ENCODE measurements at places on chromosomes 6 and 20.

- DNase-seq = no peak
Measured at GRCh38 chr6:169938262-169938701, 186.9 kb downstream of the ERMARD start.

- no peak for DNase-seq
Measured at GRCh38 chr20:57114290-57115005, 152.0 kb downstream of the BMP7 start.

GRCh38 chr20:50003253-50003656, 20.5 kb downstream of the SNAI1 start:
- no peak for DNase-seq

- no peak for DNase-seq
Measured at GRCh38 chr6:39530201-39530759, 194.9 kb downstream of the KIF6 start.

- DNase-seq = no peak
Measured at GRCh38 chr6:107864226-107865127, 40.4 kb upstream of the SCML4 start.

DNA sequence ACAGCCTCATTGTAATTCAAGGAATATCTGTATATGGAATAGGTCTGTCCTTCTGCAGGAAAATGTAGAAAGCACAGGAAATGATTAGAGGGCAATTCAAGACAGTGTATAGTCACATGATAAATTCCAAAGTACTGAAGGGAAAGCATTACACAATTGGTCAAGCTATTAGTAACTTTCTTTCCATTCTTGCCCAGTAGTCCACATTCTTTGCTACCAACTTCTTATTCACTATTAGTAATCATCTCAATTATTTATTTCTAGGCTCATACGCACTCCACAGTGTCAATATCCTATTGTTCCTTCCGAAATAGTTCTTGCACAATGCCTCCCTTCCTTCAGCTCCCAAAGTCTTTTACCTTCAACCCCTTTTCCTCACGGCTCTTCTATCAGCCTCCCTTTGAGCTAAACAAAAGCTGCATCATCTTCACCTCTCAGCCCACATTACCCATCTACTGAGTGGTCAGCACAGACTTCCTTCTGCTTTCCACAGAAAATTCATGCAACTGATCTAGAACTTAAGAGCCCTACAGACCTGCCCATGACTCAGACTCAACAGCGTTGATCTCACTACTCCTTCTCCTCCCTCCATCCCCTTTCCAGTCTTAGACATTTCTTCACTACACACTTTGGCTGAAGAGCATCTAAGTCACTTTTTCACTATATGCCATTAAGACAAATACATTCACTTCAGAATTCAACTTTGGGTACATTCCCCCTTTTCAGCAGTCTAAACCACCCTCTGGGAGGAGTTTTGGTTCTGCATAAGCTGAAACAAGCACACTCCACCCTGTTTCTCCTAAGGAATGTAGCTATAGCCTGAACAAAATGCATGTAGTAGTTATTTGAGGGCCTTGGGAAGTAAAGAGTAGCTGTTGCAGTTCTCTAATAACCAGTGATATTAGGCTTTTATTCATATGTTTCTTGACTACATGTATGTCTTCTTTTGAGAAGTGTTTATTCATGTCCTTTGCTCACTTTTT, 157.9 kb downstream of the KIF16B start:
- no peak for DNase-seq

DNA sequence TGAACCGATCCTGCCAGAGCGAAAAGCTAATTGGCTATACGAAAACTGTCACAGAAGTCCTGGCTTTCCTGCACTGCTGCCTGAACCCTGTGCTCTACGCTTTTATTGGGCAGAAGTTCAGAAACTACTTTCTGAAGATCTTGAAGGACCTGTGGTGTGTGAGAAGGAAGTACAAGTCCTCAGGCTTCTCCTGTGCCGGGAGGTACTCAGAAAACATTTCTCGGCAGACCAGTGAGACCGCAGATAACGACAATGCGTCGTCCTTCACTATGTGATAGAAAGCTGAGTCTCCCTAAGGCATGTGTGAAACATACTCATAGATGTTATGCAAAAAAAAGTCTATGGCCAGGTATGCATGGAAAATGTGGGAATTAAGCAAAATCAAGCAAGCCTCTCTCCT, 14.2 kb downstream of the CCR6 start:
- DNase-seq = no peak

- peak; percentile 34 for DNase-seq
Measured at GRCh38 chr20:62063315-62063980, 2.2 kb downstream of the TAF4 start.

DNA sequence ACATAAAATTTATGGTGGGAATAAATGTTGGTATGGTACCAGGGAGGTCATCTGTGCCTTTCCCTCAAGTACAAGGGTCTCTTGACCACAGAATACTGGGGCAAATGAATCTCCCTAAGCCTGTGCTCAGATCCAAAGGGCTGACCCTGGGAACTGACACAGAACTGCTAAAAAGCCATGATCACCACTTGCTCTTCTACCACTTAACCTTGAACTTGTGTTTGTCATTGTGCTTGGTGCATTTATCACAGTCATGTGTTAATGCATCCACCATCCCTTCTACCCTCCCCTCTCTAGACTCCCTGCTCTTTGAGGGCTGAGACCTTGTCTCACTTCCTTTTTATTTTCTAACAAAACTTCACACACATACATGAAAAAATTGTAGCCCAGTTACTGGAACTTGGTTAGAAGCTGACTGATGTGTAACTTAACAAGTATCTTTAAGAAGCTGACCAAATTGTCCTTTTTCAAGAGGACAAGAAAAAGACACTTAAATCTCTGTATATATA, 46.1 kb upstream of the PBOV1 start:
- DNase-seq = no peak

DNA sequence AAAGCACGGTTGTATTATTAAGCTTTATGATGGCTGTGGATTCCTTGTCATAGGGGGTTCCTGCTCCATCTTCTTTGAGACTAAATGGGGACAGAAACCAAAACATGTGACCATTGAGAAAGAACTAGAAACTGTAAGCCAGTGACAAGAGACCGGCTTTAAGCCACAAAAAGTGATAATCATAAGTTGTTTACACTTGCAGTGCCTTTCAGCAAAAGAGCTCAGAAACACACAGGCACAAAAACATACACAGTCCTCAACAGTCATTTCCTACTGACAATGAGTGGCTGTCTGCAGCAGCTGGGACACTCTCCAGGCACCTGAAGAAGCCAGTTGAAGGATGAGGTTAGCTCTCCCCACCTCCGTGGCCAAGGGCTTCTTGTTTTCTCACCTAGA, 20.0 kb upstream of the UBE2J1 start:
- DNase-seq = no peak

GRCh38 chr20:6956056-6956455, 188.6 kb downstream of the BMP2 start:
- DNase-seq = no peak

- DNase-seq = no peak
Measured at GRCh38 chr20:17558154-17558940, 11.5 kb upstream of the DSTN start.

GRCh38 chr6:161554883-161555282, 281.0 kb upstream of the AGPAT4 start:
- no peak for DNase-seq

- DNase-seq = no peak
Measured at GRCh38 chr6:15994814-15995459, 133.9 kb upstream of the MYLIP start.

- DNase-seq = no peak
Measured at GRCh38 chr20:58064411-58065010, 163.9 kb downstream of the ANKRD60 start.

GRCh38 chr6:162576016-162576415, 151.6 kb downstream of the PRKN start:
- no peak for DNase-seq

DNA sequence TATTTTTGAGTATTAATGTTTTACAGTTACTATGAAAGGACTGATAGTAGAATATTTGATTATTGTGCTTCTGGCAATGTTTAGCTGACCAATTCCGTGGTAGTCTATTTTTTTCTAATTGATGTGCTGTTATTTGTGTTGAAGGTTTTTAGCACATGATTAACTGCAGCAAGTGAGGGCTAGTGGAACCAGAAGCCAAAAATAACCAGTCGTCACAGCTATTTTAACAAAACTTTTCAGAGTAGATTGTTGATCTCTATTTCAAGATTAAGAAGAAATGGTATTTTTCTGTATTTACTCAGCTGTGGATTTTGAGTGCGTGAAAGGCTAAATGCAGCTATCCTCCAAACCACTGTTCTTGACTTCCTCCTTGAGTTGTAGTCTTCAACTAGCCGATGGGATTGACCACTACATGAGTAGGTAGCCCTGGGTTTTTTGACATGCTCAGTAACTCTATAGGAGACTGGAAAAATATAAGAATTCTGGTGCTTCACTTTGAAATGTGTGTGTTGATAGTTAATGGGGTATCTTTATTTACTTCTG, 258.0 kb downstream of the ZFAND3 start:
- DNase-seq = no peak

- no peak for DNase-seq
Measured at GRCh38 chr20:17610566-17611289, 40.9 kb downstream of the DSTN start.

DNA sequence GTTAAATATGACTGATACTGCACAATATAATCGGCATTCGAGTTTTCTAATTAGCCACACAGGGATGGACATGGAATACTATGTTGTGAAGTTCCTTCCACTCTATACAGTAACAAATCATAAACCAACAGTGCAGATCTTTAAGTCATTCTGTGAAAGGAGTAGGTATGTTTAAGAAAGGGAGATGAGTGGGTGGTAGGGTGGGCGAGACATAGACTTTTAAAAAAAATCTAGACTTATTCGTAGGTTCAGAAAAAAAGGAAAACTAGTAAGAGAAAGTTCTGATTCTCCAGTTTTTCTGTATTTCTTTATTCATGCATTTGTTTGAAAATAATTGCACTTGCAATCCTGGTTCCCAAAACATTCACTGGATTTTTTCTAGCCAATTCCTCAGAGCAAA, 61.8 kb downstream of the SYNDIG1 start:
- no peak for DNase-seq

GRCh38 chr6:12529364-12530019, 187.1 kb upstream of the PHACTR1 start:
- DNase-seq = no peak

- DNase-seq = peak; percentile 97
Measured at GRCh38 chr20:35307666-35308653, 15.7 kb upstream of the FAM83C start.

DNA sequence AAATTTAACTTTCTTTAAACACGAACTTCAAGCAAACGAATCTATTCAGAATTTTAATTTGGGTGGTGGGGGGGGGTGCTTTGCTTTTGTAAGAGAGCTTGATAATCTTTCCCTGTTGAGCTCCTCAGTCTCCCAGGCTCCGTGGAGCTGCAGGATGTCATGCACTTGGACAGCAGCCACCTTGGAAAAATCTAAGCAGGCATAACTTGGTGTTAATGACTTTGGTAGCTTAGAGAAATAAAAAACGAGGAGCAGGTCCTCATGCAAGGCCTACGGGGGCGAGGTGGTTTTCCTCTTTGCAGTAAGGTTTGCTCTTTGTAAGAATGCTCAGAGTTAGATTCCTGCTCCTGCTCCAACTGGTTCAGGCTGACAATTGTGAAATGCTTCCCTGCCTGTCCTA, 102.3 kb downstream of the EDN1 start:
- no peak for DNase-seq

GRCh38 chr6:42781546-42781795, 381 bp upstream of the BICRAL start:
- no peak for DNase-seq

- no peak for DNase-seq
Measured at GRCh38 chr6:69084746-69085335, 449.8 kb downstream of the ADGRB3 start.

DNA sequence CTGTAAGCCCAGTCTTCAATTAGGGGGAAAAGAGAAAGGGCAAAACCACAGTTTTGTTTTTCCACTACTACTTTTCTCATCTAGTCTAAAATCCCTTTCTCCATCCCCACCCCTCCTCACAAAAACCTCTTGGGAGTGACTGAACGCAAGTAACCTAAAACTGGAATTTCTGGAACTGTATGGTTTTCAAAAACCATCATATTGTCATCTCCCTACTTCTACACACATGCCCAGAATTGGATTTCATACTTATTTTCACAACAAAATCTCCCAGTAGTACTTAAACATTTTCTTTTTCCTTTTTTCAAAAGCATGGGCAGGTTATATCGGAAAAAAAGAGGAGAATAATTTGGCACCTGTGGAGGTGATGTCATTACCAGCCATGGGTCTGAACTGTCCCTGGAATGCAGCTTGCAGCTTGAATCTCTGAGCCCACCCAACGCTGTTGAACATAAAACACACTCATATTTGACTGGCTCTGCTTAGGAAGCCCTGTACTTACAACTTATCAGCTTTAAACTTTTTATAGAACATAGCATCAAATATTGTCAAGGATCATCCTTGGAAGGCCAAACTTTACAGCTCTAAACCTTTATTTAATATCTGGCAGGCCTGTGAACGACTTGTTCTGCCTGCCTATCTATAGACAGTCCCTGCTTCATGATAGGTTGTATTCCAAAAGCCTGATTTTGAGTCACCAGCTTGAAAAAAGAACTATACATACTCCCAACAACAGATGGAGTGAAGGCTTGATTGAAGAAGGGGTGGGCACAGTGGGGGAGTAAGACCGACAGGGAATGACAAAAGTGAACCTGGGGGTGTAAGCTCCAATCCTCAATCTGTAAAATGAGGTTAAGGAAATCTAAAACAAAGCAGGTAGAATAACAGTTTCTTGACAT, 59.3 kb downstream of the EPB41L2 start:
- no peak for DNase-seq

GRCh38 chr20:63682384-63683139, 13.9 kb upstream of the TNFRSF6B start:
- no peak for DNase-seq

- DNase-seq = no peak
Measured at GRCh38 chr6:139303185-139303584, 11.4 kb upstream of the TXLNB start.

DNA sequence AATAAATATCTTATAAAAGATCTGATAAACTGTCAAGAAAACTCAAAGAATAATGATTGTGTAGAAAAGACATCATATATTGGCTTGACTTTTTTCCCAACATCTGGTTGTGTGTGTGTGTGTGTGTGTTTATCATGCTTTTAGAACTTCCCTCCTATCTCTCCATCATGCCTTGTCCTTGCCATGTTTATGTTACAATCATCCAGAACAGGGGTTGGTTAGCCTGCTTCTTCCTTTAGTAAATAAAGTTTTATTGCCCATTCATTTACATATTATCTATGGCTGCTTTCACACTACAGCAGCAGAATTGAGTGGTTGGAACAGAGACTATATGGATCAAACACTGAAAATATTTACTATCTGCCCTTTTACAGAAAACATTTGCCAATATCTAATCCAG, 52.8 kb upstream of the RIPOR2 start:
- DNase-seq = no peak

GRCh38 chr20:50673466-50674137, 17.7 kb downstream of the RIPOR3 start:
- no peak for DNase-seq

- DNase-seq = no peak
Measured at GRCh38 chr20:23245553-23246181, 104.9 kb upstream of the NXT1 start.

DNA sequence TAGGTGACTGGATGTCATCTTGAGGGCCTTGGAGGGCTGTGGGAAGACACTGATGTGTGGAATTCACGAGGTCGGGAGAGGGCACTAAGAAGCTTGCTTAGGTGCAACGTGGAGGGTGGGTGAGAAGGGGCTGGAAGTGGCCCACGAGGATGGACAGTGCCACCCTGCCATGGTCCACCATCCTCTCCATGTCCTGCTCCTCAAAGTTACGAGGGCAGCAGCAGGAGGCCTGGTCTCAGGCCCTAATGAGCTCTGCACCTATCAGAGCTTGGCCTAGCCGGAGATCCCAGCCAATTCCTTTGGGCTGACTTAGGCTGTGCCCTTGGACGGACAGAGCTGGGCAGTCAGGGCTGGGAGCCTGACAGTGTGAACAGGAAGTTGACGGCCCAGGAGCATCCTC, 27.8 kb upstream of the SCRT2 start:
- no peak for DNase-seq
